Peyer's patch (tissue), 4 donors: ENCODE measurements at places on chromosomes 1 and 21.
A peak's percentile ranks its signal among the peaks of the same experiment; 100 is the strongest.

DNA sequence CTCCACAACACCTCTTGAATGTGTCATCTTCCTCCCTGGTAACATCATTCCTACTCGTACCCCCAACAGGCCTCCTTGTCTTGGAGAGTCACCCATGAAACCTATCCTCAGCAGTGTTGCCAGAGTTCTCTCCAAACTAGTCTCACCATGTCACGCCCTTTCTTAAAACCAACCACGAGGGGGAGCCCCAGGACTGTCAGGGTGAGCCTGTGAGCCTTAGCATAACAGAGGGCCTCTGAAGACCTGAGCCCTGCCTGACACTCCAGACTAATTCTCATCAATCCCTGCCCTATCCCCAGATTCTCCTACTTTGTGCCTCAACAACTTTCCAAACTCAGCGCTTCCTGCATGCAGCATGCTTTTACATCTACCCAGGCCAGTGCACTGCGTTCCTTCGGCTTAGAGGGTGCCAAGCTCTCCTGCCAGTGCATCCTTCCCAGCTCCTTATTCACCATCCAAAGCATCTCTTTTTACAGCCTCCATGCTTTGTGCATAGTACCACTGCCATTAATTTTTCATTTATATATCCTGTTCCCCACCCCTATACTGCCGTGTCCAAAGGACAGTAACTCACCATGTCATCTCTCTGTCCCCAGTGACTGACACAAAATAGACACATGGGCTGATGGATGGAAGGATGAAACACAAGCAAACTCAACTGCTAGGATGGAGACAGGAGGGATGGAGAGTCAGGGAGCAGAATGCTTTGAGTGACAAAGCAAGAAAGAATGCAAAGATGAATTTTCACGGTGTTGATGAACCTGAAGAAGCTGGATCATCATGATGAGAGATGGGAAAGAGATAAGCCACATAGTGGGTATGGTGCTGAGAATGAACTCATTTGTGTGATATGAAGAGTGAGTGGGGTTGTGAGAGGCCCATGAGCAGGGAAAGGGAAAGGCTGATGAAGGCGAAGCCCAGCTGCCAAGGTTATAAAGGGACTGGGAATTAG is 34.0 kb downstream of the ZNF697 start:
- peak; percentile 84 for DNase-seq

DNA sequence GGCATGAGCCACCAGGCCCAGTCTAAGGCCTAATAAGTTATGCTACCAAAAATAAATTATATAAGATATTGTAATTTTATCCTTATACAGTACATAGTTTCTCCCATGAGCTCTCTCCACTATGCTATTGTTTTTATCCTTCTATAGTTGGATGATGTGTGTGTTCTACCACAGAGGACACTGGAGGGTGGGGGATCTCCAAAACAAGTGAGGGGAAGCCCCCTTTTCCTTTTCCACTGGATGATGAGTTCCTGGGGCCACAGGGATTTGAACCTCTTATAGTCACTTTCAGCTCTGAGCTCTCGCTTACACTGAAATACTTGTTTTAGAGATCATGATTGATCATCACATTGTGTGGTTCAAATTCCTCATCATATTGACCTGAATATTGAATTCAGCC is 77.6 kb upstream of the VAV3 start:
- DNase-seq: no peak

GRCh38 chr1:116826818-116827606 is 72.8 kb downstream of the CD2 start:
- no peak for DNase-seq

GRCh38 chr1:195970209-195970608 is 638.0 kb downstream of the KCNT2 start:
- DNase-seq: no peak

- DNase-seq: peak; percentile 69
Observed at GRCh38 chr1:157170677-157171515, 32.7 kb upstream of the ETV3 start.
